ENCODE measurements at places on chromosomes 5 and 9.

DNA sequence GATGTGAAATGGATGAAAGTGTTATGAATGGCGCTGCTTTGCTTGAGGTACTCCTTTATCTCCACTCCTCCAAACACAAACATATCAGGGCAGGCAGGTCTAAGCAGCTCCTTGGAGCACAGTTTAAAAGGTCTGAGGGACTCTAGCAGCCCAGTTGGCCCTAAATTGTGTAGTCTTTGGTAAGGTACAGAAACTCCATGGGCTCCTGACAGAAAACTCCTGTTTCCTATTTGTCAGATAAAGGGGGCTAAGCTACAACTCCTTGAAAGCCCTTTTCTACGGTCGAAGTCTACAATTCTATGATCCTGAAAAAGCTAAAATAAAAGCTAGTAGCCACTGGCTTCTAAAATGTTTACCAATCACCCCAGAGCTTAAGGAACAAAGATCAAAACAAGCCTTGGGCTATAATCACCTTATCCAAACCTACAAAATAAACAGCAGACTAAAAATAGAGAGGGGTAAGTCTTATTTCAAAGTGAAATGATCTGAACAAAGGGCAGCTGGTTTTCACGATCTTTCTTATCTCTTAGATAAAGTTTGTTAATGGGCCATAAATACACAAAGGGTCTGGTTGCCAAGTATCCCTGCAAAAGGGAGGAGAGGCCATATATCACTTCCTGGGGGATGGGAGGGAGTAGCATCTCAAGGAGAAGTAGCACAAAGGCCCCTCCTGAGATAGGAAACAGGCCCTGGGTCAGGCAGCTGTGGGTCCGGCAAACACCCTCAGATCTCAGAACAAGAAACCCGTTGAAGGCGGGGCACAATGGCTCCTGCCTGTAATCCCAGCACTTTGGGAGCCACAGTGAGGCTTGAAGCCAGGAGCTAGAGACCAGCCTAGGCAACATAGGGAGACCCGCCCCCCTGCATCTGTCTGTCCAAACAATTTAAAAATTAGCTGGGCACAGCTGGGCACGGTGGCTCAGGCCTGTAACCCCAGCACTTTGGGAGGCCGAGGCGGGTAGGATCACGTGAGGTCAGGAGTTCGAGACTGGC is 28.3 kb upstream of the DENND4C start:
- DNase-seq: no peak

DNA sequence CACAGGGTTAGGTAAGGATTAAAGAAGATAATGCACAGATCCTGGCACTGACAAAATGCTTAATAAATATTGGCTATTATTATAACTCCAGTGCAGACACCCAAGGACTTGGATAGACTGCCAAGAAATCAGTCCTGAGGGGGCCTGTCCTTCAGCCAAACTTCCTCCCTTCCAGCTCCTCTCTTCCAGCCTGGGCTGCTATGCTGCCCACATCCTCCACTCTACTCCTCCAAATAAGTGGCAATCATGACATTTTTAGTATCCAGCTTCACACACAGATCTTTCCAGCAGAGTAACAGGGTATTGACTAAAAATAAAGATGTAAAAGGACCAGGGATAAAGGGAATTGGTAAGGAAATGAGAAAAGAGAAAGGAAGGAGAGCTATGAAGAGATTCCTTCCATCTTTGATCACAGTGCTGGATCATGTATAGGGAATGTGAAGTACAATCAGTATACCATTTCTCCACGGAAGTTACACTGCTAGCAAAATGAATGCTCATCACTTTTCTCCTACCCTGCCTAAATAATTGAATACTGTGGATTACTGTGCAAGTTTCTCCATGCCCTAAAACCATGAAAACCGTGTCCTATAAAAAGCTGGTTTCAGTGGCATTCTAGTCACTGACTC is 136.0 kb upstream of the OSMR start:
- DNase-seq: no peak

DNA sequence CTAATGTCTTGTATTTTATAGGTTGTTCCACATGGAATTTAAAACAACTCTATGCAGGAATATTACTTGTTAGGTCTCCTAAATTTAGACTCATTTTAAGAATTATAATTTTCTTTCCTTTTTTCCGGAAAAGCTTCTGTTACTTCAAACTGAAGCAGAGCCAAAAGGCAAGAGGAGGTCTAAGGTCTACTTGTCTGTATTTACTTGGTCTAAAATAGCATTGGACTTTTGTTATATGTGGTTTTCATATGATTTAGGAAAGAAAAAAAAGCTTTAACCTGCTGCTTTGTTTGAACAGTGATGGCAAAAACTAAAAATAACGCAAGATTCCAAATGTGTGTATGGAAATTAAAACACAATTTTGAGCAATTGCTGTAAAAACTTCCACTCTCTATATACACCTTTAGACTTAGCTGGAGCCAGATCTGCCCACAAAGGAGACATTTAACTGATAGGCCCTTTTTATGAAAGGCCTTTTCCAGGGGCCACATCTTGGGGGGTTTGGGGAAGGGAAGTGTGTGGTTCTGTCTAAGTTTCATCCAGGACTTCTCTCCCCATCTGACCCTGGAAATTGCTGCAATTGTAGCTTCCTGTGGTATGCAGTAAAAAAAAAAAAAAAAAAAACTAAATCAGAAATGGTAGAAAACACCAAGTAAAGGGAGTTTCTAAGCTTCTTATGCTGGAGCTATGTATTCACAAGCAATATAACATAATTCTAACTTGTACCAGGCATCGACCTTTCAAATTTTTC is 307.7 kb upstream of the MEF2C start:
- no peak for DNase-seq

GRCh38 chr9:4679268-4680172 is at the start of gene CDC37L1:
CDC37L1 (plus strand) TSS chr9:4679569; CDS start chr9:4679768, 199 bp downstream.
- peak; percentile 96 for DNase-seq

DNA sequence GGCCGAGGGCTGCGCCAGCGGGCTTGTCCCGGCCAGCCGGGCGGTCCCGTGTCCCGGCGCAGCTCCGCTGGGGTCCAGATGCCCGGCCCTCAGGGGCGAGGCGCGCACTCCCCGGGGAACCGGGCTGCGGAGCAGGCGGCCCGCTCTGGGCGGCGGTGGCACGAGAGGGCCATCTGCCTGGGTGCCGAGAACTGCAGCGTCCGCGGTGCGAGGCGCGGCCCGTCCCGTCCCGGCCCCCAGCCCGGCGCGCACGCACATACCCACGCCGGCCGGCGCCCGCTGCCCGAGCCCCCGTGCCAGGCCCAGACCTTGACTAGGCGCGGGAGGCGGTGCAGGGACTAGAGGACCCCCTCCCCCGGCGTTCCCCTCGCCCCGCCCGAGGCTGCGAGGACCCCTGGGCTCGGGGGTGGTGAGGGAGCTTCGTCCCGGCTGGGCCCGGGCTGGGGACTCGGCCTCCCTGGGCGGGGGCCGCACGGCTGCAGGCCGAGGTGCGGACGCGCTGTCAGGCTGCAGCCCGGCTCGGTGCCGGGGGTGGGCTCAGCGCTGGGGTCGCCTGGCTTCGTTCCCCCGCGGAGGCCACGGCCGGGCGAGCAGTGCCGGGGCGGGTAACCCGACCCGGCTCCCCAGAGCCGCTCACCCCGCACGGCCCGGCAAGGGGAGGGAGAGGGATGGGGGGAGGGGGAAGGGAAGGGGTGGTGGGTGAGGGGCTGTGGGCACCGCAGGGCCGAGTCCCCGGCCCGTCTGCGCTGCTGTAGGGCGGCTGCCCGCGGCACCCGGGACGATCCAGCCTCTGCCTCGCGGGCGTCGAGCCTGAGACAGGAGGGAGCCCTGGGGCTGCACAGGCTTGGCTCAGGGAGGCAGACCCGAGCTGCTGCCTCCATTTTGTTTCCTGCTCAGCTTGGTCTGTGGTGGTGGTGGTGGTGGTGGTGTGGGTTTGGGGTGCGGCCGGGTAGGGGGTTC is 1.2 kb upstream of the NSD1 start:
- DNase-seq: no peak

- DNase-seq: no peak
These were observed 85.8 kb downstream of the LPAR1 start for GRCh38 chr9:110952540-110952859.

DNA sequence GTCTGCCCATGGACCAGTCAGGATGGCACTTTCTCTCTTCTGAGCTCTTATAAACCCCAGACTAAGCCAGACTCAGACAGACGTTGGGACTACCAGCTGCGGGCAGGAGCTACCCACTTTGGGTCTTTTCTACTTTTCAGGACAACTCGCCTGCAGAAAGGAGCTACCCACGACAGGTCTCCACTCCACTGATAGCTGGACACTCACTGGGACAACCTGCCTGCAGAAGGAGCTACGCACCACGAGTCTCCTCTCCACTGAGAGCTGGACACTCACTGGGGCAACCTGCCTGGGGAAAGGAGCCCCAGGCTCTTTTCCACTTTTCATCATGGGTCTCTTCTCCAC is 1440.2 kb upstream of the ACO1 start:
- no peak for DNase-seq

- DNase-seq: no peak
These were observed 250.1 kb downstream of the FAM170A start for GRCh38 chr5:119879446-119879845.

GRCh38 chr5:173625673-173626504 is 9.4 kb upstream of the BOD1 start:
- no peak for DNase-seq

GRCh38 chr9:1505489-1505888 is 455.3 kb downstream of the DMRT2 start:
- no peak for DNase-seq

DNA sequence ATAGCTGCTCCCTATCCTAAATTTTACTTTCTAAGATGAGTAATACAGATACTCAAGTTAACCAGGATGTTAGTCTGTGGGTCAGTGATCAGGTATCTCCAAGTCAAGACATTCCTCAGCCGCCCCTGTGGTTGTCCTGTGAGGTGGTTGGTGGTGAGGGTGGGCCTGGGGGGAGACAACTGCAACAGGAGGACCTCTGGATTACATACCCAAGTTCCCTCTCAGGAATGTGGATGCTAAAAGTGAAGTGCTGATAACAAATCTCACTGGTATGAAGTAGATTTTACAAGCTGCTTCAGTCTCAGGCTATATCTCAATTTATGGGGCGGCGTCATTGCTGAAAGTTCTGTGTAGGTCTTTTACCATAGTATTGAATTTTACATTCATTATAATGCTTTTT is 38.3 kb downstream of the SLC1A3 start:
- DNase-seq: no peak

GRCh38 chr9:93959739-93960154 is 4.6 kb upstream of the BARX1 start:
- no peak for DNase-seq

GRCh38 chr5:72509401-72509800 is 2.2 kb upstream of the ZNF366 start:
- DNase-seq: no peak

DNA sequence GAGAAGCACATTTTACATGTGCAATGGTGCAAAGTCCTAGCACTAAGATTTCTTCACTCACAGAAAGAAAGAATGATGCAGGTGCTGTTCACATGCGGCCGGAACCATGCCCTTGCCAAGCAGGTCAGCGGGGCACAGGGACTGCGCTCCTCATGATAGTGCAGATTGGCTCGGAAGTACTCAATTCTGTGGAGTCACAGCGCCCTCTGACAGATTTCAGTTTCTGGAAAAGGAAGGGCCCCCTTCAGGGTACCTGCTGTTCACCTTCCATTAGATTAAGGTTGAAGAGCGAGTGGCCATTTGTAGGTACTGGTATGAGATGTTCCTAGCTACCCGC is 75.7 kb downstream of the TMC1 start:
- no peak for DNase-seq

DNA sequence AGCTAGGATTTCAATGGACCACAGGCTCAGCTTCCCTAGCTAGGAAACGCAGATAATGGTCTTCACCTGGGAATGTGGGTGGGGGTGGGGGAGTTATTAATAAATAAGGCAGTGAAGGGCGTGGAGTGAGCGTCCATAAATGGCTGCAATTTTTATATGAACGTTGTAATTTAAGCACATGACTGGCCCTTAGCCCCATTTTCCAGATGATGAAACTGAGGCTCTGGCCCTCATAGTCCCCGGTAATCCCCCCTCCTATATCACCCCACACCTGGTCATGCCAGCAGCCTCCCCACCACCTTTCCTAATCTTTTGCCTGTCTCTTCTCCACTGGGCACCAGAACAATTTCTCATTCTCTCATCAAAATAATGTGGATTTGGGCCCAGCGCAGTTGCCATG is 61.9 kb upstream of the LMX1B start:
- DNase-seq: no peak

DNA sequence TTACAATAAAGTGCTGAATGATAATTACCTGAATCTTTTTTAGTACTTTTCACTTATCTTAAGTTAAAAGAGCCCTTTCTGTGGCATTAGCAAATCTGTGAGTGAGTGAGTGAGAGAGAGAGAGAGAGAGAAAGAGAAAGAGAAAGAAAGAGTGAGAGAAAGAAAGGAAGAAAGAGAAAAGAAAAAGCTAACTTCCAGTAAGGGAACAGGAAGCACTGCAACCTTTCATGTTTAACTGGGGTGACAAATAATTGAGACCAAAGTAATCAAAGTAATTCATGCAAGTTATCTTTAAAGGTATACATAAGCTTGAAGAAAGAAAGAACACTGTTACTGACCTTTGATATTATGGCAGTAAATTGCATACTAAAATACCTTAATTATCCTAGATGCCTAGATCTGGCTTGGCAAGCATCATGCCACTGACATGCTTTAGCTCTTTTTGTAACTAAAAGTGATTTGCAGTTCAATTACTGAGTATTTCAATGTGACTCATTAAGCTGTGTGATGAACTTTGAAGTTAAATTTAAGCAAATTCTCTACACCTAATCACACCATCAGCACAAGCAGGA is 21.7 kb downstream of the FEM1C start:
- DNase-seq: no peak

DNA sequence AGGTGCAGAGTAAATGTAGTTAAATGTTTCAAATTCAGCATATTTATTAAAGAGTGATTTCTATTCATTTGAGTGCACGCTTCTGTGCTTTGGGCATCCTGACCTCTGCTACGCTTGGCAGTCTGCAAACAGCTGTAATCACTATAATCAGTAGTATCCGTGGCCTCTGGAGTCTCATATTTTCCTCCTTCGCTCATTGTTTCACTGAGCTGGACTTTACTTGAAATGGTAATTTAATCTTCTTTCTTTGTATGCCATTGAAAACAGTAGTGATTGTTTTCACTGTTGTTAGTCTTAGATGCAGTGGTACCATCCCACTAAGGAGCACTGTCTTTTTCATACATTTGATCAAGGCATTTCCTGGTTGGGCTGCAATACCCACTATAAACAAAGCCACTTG is 43.5 kb upstream of the CAVIN4 start:
- DNase-seq: no peak

DNA sequence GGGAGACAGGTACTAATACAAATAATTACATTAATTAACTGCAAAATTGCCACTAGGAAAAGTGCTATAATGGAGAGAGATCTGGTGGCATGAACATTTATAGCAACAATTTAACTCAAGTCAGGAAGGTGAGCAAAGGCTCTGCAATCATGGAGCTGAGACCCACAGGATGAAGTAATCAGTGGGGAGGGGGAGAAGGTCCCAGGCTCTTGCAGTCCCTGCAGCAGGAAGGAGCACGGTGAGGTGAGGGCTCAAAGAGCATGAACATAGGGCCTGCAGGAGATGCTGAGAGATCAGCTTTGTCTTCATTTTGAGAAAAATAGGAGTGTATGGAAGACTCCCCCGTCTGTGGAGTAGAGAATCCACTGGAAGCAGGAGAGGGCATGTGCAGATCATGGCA is 6.5 kb downstream of the PTPN3 start:
- no peak for DNase-seq
